ENCODE measurements at places on chromosomes 6 and 20.

GRCh38 chr6:30565772-30566171 is 5.5 kb upstream of the ABCF1 start:
- DNase-seq = no peak

GRCh38 chr6:168210239-168211105 is 109.1 kb downstream of the DACT2 start:
- no peak for DNase-seq

DNA sequence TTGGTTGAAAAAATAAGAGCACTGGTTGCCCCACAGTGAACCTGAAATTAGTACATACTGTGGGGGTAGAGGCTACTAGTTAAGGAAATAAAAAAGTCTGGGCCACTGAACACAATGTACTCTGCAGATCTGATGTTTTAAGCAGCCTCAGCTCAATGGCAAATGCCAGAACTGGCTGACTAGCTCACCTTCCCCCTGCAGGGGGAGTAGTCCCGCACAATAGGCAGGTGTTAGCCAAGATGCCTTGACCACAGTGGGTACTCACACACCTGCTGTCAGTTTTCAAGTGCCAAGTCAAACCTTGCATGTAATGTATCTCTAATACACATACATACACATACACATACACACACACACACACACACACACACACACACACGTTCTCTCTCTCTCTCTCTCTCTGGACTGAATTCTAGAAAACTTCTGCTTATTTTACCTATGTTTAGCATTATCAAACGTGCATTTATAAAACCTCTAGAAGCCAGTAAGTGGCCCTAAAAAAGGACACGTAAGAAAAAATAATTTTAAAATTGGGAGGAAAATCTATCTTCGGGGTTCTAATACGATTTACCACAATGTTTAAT is 36.1 kb downstream of the GMDS start:
- DNase-seq = peak; percentile 44

GRCh38 chr20:50395251-50395729 is 114.9 kb upstream of the PTPN1 start:
- peak; percentile 32 for DNase-seq

DNA sequence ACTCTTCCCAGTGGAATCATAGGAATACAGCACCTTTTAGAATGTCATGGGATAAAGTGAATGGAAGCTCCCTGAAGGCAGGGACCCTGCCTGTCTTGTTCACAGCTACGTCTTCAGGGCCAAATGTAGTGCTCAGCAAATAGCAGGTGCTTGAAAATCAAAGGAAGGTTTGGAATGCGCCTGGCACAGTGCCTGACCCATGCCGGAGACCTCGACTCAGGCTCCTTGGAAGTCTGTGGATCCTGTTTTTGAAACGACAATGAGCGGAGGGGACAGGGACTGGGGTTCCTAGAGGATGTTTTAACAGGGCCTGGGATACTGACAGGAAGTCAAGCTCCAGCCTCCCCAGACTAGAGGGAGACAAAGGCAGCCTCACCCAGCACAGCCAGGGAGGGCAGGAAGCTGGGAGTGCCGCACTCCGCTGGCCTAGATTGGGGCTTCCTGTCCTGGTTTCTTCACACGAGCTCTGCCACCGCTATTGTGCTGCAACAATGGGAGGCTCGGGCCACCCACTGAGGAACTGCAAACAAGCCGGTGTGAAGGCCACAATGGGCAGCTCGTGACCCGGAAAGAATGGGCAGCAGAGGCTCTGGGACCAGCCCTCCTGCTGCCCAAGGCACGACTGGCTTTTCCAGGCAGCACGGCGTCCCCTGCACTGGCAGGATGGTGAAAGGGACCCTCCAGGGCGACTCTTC is 76.7 kb downstream of the PREX1 start:
- peak; percentile 67 for DNase-seq

DNA sequence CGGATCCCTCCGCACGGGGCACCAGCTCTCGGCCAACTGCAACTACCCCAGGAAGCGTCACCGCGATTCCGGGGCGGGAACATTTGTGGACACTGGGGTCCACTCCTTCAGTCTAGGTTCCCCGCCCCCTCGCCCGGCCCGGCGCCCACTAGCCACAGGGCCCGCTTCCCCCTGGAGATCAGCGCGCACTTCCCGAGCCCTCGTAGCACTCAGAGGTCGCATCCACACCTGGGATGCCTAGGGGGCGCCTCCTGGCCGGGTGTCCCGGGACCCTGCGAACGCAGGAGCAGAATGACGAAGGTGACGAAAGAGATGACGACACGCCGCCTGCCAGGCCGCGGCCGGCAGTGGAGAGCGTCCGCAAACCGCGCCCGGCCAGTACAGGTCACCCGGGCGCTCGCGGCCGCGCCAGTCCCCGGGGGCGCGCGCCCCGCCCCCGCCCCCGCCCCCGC is 309 bp upstream of the AIG1 start:
- DNase-seq = peak; percentile 83

- DNase-seq = peak; percentile 53
Measured at GRCh38 chr6:11043961-11044711, at the start of gene ELOVL2. Gene ELOVL2, minus strand, starts transcription at chr6:11044305. Its CDS starts 75 bp downstream, at chr6:11044230.

DNA sequence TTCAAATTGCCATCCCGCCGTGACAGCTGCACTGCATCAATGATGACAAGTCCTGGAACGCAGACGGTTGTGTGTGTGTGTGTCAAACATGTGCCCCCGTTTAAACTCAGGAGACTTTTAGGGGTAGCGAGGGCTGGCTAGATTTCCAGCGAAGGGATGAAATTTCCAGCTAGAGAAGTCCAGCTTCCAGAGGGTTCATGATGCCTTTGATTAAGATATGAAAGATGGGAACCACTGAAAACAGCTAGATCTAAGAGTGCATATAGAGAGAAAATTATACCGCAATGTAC is 644 bp downstream of the KIZ start:
- DNase-seq = peak; percentile 20

GRCh38 chr6:82331031-82331773 is 32.4 kb upstream of the TPBG start:
- DNase-seq = peak; percentile 29

GRCh38 chr6:105346052-105346451 is 56.8 kb downstream of the PREP start:
- DNase-seq = peak; percentile 91

DNA sequence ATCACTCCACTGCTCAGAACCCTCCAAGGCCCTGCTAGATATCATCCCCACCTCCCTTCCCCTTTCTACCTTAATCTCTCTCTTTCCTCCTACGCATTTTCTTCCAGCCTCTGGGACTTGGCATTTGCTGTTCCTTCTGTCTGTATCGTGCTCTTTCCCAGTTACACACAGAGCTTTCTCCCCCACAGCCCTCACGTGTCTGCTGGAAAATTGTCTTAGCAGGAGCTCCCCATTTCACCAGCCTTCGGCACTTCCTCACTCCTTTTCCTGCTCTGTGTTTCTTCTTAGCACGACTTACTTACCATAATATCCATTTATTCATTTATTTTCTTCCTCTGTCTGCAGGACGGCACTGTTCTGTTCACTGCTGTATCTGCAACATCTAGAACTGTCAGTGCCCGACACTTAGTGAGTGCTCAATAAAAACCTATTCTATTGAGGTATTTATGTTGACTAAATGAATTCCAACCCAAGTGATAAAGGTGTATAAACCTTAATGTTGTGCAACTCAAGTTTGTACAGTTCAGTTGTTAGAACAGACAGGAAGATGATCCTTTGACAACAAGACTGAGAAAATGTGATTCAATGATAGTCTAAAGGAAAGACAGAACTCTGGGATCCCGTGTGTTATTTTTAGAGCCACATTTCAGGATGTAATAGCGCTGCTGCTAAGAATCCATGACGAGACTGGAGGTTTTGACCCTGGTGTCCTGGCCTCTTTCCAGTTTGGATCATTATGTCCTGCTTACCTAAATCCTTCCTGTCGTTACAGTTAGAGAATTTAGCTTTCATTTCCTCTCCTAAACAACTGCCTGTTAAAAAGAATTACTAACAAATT is 170.1 kb upstream of the LAMP5 start:
- DNase-seq = peak; percentile 71

GRCh38 chr20:59662161-59662560 is 57.8 kb downstream of the PHACTR3 start:
- DNase-seq = no peak

GRCh38 chr6:35258858-35259193 is 709 bp upstream of the ZNF76 start:
- DNase-seq = peak; percentile 58

GRCh38 chr20:24199501-24199900 is 210.9 kb upstream of the GGTLC1 start:
- DNase-seq = no peak

GRCh38 chr20:6295867-6296256 is 173.0 kb upstream of the FERMT1 start:
- DNase-seq = no peak

DNA sequence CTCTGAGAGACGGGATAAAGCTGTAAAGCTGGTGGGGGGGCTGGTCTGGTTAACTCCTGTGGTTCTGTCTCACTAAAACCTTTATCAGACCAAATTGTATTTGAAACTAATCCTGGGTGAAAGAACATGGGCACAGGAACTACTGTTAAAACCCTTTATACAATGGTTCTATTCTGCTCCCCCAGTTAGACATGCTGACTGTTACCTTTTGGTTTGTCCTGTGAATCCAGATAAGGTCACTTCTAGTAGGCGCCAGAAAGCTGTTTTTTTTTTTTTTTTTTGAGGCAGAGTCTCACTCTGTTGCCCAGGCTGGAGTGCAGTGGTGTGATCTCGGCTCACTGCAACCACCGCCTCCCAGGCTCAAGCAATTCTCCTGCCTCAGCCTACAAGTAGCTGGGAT is 29.7 kb downstream of the GSTA4 start:
- DNase-seq = no peak

DNA sequence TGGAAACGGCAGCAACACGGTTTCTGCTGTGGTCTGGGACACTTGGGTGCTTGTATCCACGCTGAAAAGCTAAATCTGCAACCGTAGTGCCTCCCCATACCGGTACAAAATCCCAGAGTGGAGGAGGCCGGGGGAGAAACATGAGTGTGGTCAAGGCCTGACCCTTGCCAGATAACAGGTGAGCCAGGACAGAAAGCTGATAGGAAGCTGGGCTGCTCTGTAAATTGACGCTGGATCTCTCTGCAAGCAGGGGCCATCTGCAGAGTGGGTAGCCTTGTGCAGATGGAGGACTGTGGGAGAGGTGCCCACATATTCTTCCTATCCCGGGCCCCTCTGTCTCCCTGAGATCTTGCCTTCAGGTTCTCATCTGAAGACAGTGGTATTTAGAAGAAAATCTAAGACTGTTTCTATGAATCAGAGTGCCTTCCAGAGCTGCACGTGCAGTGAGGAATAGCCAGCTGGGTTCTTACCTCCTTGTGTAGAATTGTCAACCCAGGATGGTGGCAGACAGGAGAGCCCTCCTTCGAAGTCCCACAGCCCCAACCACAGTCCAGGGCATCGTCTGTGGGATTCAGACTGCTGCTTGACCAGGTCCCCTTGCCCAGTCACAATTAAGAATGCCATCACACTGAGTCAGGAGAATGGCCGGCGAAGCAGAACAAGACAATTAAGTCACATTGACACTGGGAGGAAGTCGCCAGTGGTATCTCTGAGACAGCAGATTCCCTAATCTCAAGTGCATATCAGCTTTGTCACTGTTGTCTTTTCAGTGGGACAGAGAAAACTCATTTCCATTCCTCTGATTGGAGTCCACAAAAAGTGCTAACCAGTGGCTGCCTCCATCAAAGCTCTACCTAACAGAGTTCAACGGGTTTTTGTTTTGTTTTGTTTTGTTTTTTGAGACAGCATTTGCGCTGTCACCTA is 100.0 kb upstream of the RIPOR2 start:
- DNase-seq = no peak

DNA sequence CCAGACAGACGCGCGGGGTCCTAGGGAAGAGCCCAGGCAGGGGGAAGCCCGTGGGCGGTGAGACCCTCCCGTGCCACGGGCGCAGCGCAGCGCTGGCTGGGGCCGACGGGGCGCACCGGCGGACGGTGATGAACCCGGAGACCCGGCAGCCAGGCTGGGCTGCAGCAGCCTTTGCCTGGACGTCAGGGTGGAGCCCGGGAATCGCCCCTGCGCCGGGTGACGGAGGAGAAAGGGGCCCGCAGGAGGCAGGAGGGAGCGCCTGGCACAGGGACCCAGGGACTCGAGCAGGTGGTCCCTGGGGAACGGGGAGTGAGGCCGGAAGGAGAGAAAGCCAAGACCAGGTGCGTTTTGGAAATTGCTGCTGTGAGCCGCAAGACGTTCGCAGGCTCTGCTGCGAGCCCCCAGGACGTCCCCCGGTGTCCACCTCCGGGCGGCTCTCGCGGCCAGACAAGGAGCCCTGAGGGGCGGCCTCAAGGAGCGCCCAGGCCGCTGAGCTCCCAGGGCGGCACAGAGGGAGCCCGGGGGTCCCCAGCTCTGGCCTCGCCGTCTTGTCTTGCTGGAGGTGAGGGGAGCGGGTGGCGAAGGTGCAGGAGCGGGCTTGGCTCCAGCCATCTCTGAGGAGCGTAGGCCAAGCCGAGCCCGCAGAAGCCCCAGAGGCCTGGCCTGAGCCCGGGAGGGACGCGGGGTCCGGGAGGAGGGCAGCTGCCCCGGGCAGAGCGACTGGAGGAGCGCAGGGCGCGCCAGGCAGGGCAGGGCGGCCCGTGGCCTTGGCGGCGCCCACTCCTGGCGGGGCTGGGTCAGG is 191.2 kb upstream of the PDE10A start:
- DNase-seq = no peak

DNA sequence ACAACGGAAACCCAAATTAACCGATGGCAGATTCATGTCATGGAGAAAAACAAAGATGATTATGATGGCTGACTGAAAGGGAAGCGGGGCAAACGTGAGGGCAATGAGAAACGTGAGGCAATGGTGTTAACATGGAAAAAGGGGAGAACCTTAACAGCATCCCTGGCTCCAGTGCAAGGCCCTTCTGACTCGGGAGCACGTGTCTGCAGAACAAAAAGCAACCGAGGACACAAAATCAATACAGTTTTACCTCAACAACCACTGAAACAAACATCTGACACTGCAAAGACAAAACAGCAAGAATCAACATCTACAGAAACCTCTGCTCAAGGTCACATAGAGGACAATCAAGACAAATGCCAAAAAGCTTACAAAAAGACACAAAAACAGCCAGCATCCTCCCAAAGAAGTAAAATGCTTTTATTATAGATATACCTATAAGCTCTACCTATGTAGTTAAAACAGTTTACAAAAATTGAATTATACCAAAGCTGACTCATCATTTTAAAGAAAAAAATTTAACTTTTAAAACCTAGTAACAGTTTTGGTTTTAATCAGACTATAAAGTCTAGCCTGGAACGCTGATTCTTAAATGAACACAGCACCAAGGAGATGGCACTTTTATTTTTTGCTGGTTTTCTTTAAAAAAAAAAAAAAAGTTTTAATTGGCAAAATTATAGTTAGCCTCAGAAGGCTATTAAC is 43.1 kb downstream of the SMLR1 start:
- no peak for DNase-seq

GRCh38 chr20:53202777-53203176 is 230.6 kb downstream of the TSHZ2 start:
- no peak for DNase-seq

DNA sequence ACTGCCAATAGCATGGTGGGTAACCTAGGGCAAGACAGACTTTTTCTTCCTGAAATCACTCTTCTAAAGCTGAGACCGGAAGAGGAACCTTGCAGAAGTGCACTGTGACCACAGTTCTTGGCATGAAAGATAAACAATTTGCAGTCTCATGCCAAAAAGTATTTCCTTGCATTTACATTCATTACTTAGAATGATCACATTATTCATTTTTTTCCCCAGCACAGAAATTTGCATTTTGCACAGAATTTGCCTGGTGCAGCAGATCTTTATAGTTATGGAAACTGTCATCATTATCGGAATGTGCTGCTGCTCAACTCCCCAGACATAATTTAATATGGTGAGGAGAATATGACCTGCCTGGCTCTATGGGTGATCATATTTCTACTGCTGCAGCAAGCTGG is 42.2 kb upstream of the EDN3 start:
- DNase-seq = no peak

GRCh38 chr6:7523922-7524321 is 17.5 kb upstream of the DSP start:
- no peak for DNase-seq
